ENCODE measurements at places on chromosomes 4 and X. TPM values are rescaled to one million over a fixed set of nuclear protein-coding genes. Genes with fewer than 3 reads are reported as not detected.

Gene TRAM1L1
- total RNA-seq = 1.3 TPM

Gene TMEM187
- 7.6 TPM for total RNA-seq

Gene RHOXF2
- total RNA-seq = not detected

Gene PCDH7
- 4.7 TPM for total RNA-seq

Gene CENPC
- total RNA-seq = 27.4 TPM

Gene SUPT20HL2
- not detected for total RNA-seq

Gene CT45A5
- not detected for total RNA-seq

Gene UBE2A
- total RNA-seq = 50.6 TPM

Gene NALF2
- total RNA-seq = 0.12 TPM

- H3K27ac ChIP-seq = no peak overlapping the region
- H3K27me3 ChIP-seq = no peaks in the 10 kb centered on the region
- no peaks in the 10 kb centered on the region for H3K36me3 ChIP-seq
- no peak overlapping the region for H3K4me3 ChIP-seq
Observed at GRCh38 chr4:104163820-104164219, 330.9 kb downstream of the CXXC4 start.

GRCh38 chr4:55503169-55503568, 43.5 kb downstream of the CLOCK start:
- H3K27ac ChIP-seq = no peak overlapping the region
- peaks cover 9% of the 10 kb centered on the region for H3K36me3 ChIP-seq
- H3K4me1 ChIP-seq = no peaks in the 10 kb centered on the region
- no peak for DNase-seq
- H3K27me3 ChIP-seq = no peaks in the 10 kb centered on the region
- no peak overlapping the region for H3K4me3 ChIP-seq

GRCh38 chr4:152193059-152193458, 342.8 kb downstream of the FBXW7 start:
- H3K4me1 ChIP-seq = no peaks in the 10 kb centered on the region
- no peak for DNase-seq
- no peaks in the 10 kb centered on the region for H3K27me3 ChIP-seq
- no peak overlapping the region for H3K4me3 ChIP-seq

GRCh38 chrX:42615161-42615563, 162.8 kb downstream of the PPP1R2C start:
- H3K27ac ChIP-seq = no peak overlapping the region
- H3K4me3 ChIP-seq = no peak overlapping the region
- no peaks in the 10 kb centered on the region for H3K27me3 ChIP-seq

DNA sequence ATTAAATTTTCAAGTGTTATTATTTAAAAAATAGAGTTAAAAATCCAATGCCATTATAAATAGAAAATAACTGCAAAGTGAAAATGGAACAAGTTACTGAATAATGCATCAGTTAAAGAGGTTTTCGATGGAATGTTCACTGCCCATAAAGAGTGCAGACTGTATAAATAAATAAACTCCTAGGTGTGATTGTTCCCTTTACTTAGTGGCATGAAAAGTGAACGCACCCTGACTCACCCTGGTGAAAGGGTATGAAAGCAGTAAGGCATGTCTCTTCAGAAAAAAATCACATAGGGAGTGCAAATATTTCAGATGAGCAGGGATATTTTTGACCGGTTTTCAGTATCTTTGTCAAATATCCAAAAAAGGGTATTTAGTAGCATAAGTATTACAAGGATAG, 387.8 kb downstream of the DCAF12L2 start:
- no peak for DNase-seq
- no peaks in the 10 kb centered on the region for H3K4me1 ChIP-seq
- no peak overlapping the region for H3K27ac ChIP-seq
- no peak overlapping the region for H3K4me3 ChIP-seq

DNA sequence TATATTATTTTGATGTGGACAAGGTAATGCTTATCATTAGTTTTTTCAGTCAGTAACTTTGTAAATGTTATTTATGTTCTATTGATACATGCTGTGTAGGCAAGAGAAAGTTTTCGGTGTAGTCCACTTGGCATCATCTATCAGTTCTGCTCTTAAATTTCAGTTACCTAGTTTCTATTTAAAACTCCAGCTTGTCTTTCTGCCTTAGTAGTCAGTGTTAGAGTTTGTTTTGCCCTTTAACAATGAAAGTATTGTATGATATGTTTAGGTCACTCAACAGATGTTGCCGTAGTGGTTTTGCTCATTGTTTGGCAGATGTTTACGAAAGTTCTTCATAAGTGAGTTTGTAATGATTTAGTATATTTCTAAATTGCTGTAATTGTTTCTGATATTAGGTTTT, 34.9 kb upstream of the FHDC1 start:
- no peak for DNase-seq
- H3K4me3 ChIP-seq = no peak overlapping the region
- H3K27ac ChIP-seq = no peak overlapping the region
- no peaks in the 10 kb centered on the region for H3K27me3 ChIP-seq
- H3K36me3 ChIP-seq = peaks cover under 1% of the 10 kb centered on the region
- no peaks in the 10 kb centered on the region for H3K4me1 ChIP-seq

DNA sequence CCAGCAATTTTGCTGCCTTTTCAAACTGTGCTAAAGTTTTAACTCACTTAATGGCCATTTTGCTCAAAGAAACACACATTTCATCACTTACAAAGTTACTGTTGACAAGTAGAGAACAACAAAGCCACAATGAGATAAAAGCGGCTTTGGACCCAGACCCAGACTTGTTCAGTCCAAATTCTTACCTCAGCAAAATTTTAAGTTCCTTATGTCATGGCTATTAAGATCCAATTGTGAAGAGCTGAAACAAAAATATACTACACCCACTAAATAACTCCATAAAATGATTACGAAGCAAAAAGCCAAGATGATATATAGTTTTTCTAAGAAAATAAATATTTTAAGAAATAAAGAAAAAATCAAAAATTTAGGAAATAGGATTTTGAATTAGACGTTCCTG, 137.0 kb upstream of the INPP4B start:
- no peak overlapping the region for H3K27ac ChIP-seq
- DNase-seq = no peak
- H3K36me3 ChIP-seq = no peaks in the 10 kb centered on the region
- no peak overlapping the region for H3K4me3 ChIP-seq
- H3K27me3 ChIP-seq = no peaks in the 10 kb centered on the region

DNA sequence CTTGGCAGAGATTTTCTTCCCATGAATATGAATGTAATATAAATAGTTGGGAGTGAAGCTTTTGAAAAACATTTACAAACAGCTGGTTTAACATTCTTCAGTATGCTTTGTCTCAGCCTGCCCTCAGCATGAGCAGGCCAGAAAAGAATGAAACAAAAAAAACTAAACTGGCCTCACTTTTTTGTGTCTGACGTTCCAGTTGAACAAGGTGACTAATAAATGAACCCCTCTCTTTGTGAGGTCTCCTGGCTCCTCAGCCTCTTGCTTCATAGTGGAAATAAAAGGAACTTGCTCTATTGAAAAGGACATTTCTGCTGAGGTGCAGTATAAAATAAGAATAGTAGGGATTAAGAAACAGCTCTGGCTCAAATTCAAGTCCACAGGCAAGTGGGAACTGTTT, 9.4 kb downstream of the CHST7 start:
- peaks cover 13% of the 10 kb centered on the region for H3K4me1 ChIP-seq
- H3K36me3 ChIP-seq = no peaks in the 10 kb centered on the region
- no peaks in the 10 kb centered on the region for H3K27me3 ChIP-seq
- peak overlapping the region; percentile 24 for H3K27ac ChIP-seq
- H3K4me3 ChIP-seq = no peak overlapping the region

GRCh38 chr4:151797131-151797530, 36.3 kb upstream of the GATB start:
- no peak for DNase-seq
- H3K4me3 ChIP-seq = no peak overlapping the region
- H3K27ac ChIP-seq = no peak overlapping the region
- no peaks in the 10 kb centered on the region for H3K4me1 ChIP-seq

- no peaks in the 10 kb centered on the region for H3K36me3 ChIP-seq
- H3K27me3 ChIP-seq = no peaks in the 10 kb centered on the region
- H3K27ac ChIP-seq = no peak overlapping the region
- H3K4me3 ChIP-seq = no peak overlapping the region
Observed at GRCh38 chr4:169222761-169223160, 48.0 kb downstream of the SH3RF1 start.

- H3K27me3 ChIP-seq = no peaks in the 10 kb centered on the region
- no peak for DNase-seq
- no peaks in the 10 kb centered on the region for H3K36me3 ChIP-seq
- no peak overlapping the region for H3K4me3 ChIP-seq
Observed at GRCh38 chrX:54602563-54602962, 72.5 kb downstream of the GNL3L start.

DNA sequence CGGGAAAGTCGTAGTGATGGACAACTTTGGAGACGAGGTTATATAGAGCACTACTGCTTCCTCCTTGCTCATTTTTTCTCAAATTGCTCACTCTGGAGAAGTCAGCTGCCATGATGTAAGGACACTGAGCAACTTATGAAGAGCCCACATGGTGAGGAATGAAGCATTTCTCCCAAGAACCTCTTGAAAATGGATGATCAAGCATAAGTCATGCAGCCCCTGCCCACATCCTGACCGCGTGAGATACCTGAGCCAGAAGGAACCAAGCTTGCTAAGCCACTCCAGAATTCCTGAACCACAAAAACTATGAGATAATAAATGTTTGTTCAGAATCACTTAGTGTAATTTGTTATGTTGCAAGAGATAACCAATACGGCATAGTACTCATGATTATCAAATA, 42.8 kb downstream of the PDE5A start:
- H3K4me1 ChIP-seq = peaks cover 6% of the 10 kb centered on the region
- no peaks in the 10 kb centered on the region for H3K27me3 ChIP-seq
- no peaks in the 10 kb centered on the region for H3K36me3 ChIP-seq
- H3K27ac ChIP-seq = no peak overlapping the region
- DNase-seq = no peak

DNA sequence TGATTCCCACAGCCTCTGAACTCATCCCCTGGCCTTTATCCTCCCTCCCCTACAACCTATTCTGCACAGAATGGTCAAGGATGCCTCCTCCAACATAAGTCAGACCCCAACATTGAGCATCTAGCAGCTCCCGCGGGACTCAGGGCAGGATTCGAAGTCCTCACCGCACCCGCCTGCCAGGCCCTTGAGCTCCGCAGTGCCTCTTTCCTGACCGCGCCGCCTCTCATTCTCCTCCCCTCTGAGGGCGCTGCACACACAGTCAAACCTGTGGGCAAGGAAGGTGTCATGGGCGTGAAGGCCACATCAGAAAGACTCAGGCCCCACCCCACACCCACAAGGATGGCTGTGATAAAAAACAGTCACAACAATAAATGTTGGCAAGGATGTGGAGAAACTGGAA, 84.1 kb downstream of the CPZ start:
- H3K27ac ChIP-seq = no peak overlapping the region
- no peaks in the 10 kb centered on the region for H3K36me3 ChIP-seq
- no peak for DNase-seq
- H3K27me3 ChIP-seq = peaks cover 10% of the 10 kb centered on the region
- H3K4me3 ChIP-seq = no peak overlapping the region
- no peaks in the 10 kb centered on the region for H3K4me1 ChIP-seq

GRCh38 chr4:139814323-139815015, 148.8 kb downstream of the MGST2 start:
- no peaks in the 10 kb centered on the region for H3K27me3 ChIP-seq
- H3K4me1 ChIP-seq = peaks cover 27% of the 10 kb centered on the region
- DNase-seq = no peak

DNA sequence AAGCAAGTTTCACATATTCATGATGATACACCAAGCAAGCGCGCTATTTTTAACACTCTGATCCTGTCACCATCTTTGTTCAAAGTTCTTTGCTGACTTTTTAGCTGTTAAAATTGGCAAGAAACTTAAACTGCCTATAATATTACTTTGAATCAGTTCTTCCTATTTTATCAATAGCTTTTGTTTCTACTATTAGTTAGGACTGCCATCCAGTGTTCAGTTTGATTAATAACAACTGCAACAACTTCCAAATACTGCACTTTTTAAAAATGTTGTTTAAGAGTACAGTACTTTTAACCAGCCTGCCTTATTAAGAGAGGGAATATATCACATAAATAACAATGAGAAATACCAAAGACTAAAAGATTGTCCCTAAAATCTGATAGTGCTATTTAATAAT, 614.3 kb downstream of the FAM133A start:
- no peaks in the 10 kb centered on the region for H3K4me1 ChIP-seq
- no peak overlapping the region for H3K27ac ChIP-seq
- no peaks in the 10 kb centered on the region for H3K36me3 ChIP-seq
- DNase-seq = no peak
- no peaks in the 10 kb centered on the region for H3K27me3 ChIP-seq
